ENCODE measurements at places on chromosomes 3 and 15.
A peak's percentile ranks its signal among the peaks of the same experiment; 100 is the strongest.

GRCh38 chr3:22634433-22634832 is 568.7 kb upstream of the UBE2E2 start:
- DNase-seq = no peak

DNA sequence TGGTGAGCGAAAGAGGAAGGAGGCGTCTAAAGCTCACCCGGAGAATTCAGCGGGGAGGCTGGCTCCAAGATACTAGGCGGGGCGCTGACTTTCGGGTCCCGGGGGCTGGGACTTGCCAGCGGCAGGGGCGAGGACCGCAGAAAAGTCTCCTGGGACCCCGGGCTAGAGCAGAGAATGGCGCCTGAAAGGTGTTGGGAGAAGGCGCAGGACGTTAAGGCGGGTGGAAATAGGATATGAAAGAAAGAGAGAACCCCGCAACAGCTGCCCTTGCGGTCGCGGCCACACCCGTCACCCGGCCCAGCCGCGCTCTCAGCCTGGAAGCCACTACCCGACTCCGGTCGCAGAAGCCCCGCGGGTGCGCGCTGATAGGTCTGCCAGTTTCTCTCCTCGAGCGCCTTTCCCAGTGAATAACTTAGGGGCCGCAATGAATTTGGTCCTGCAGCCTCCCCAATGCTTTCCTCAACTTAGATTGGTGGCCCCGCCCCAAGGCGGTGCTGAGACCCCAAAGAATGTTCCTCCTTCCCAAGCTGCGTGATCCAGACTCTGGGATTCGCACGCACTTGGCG is 604 bp downstream of the LTK start:
- DNase-seq = no peak

DNA sequence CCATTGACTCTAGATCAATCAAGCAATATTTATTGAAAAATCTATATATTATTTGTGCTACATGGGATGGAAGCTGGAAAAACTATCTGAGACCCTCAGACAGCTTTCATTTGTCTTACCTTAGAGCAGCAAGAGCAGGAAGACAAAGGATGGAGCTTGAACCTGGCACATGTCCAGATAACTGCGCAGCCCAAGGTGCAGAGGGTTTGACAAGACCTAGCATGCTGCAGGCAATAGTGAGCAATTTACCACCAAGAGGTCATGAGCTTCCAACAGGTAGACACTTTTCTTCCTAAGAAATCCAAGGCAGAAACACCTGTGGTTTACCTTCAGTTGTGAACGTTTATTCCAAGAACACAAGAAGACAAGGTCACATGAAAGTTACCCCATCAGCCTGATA is 214.7 kb upstream of the NECTIN3 start:
- DNase-seq = no peak

GRCh38 chr3:142981108-142981507 is 17.6 kb upstream of the PAQR9 start:
- DNase-seq = no peak

DNA sequence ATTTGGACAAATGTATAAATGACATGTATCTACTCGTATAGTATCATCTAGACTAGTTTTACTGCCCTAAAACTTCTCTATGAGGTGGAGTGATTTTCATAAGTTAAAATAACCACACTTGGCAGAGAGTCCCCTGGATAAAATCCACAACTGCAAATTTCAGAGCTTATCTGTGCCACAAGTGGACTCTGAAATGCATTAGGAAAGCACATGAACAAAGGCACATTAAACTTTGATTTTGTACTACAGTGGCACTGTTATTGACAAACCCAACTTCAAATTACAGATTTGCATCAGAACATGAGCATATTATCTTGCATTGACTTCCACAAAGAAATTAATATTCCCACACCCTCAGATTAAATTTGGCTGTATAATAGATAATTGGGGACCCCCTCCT is 58.1 kb upstream of the EIF5A2 start:
- DNase-seq = no peak

DNA sequence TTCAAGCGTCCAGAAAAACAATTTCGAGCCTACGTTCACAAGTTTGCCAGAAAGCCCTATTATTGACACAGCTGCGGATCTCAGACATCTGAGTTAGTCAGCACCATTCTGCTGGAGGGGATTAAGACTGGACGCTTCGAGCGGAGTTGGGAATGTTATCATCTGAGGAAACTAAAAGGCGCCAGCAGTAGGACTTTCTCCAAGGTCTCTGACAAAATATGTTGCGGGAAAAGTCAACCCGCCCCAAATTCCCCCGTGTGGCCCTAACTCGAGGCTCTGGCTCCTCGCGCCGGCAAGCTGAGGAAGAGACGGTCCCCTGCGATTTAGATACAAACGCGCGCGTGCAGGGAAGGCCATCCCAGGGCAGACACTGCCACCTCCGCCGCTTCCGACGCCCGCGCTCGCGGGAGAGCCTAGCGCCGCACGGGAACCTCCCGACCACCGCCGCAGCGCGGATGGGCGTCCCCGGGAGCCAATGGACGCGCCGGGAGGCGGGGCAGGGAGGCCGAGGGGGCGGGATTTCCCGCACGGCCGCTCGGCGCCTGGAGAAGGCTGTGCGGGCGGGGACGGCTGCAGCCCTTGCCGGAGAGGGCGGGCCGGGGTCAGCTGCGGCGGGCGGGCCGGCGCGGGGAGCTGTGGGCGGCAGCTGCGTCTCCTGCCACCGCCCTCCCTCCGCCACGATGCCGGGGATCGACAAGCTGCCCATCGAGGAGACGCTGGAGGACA is at the start of gene APPL1:
TSS of gene APPL1 (plus strand) at position 526 of the 726 bp plus-strand sequence. CDS start at position 681, 155 bp downstream.
- peak; percentile 88 for DNase-seq

DNA sequence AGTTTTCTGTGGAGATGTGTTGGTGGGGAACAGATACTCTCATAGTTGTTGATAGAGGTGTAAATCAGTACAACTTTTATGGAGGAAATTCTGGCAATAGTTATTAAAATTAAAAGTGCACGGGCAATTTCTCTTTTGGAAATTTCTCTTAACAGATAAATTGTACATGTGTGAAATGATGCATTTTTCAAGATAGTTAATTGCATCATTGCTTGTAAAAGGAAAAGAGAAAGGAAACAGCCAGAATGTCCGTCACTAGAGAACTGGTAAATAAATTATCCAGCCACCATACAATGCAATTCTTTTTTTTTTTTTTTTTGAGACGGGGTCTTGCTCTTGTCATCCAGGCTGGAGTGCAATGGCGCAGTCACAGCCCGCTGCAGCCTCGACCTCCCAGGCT is 14.2 kb downstream of the ZNF710 start:
- DNase-seq = no peak

GRCh38 chr3:70040386-70040785 is 40.9 kb downstream of the SAMMSON start:
- DNase-seq = no peak

DNA sequence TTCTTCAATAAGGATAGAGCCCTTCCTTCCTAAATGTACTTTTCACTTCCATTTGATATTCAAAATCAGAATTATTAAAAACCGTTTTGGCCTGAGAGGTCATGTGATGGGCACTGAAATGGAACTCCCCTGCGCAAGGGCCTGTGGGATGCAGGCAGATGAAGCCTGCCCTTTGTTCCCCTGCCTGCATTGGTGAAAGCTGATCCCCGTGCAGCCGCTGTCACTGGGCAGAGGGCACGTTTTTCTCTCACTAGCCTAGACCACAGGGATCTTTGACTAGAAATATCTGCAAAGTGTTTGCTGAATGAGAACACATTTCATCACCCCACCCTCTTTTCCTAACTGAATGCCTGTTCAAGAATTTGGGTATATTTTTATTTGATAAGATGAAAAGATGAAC is 74.9 kb downstream of the TIPARP start:
- no peak for DNase-seq

DNA sequence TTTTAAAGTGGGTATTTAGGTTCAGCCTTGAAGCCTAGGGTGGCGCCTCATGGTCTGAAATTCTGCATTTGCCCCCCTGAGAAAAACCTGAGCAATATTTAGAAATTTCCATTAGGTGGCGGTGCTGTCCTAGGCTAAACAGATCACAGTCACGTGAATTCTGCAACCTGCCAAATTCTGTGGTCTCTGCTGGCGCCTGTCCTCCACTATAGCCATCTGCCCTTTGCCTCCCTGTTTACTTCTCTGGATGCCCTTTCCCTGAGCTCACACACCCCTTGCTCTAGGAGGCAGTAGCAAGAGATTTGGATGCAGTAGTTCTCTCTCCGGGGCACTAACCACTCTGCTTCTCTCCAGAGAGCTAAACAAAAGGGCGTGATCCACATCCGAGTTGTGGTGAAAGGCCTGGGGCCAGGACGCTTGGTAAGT is 9.1 kb downstream of the MRPS11 start:
- peak; percentile 33 for DNase-seq

DNA sequence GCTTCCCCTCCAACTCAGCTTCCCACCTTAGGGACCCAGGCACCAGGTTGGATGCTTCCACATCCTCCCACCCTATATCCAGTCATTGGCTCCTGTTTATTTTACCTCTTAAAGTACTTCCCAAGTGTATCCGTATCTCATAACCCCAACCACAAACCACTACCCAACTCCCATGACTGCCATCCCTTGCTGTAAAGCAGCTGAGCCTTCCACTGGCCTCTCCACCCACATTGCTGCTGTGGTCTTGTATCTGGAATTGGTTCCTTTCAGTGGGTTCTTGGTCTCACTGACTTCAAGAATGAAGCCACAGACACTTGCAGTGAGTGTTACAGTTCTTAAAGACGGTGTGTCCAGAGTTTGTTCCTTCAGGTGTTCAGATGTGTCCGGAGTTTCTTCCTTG is 79.8 kb upstream of the HRH1 start:
- no peak for DNase-seq

DNA sequence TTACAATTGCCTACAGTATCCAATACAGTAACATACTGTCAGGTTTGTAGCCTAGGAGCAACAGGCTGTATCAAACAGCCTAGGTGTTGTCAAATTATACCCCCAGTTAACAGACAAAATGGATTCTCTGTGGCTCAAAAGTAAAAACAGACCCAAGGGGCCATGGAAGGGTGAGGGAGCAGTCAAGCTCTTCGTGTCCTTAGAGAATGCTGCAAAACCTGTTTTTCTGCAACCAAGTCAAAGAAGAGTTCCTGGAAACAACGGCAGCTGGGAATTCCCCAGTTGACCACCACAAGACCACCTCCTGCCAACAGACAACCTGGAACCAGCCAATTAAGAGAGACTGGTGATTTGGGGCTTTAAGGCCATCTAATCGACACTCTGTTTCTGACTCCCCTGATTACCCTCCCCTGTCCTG is 11.1 kb upstream of the THUMPD3 start:
- DNase-seq = no peak

- peak; percentile 18 for DNase-seq
Observed at GRCh38 chr3:12751571-12751970, 7.5 kb downstream of the TMEM40 start.

GRCh38 chr3:173214576-173214975 is 73.5 kb upstream of the SPATA16 start:
- DNase-seq = no peak

DNA sequence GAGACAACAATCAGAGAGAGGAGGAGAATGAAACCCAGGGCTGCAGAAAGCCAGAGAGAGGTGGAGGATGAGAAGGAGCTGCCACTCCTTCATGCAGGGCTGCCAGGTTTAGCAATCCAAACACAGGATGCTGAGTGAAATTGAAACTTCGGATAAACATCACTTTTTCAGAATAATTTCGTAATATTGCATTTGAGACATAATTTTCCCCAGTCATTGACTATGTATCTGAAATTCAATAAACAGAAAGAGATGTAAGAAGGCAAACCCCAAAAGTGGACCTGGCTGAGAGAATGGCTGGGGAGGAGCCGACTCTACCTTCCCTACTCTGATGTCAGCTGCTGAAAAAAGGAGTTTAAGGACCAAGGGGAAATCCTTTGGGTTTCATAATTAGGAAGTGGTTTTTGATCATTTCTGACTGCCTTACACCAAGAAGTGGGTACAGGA is 33.8 kb downstream of the SLC9A9 start:
- DNase-seq = no peak

DNA sequence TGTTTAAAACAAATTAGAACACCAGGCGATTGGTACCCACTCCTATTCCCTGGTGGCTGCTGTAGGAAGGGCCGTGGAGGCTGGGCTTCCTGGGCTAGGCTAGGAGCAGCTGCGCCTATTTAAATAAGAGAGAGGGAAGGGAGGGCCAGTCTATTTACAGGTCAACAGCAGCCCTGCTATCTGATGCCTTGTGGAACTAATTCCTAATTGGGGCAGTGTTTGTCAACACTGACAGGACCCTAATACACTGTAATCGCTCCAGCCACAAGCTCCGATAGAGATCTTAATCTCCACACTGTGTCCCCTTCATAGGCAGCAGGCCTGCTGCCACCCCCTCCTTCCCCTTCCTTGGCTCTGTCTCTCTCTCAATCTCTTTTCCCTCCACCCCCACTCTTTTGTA is 116.9 kb upstream of the SOX14 start:
- DNase-seq = no peak

- no peak for DNase-seq
Observed at GRCh38 chr3:126537730-126538281, 13.9 kb downstream of the CHST13 start.

- DNase-seq = no peak
Observed at GRCh38 chr3:30193625-30194044, 412.8 kb upstream of the TGFBR2 start.

DNA sequence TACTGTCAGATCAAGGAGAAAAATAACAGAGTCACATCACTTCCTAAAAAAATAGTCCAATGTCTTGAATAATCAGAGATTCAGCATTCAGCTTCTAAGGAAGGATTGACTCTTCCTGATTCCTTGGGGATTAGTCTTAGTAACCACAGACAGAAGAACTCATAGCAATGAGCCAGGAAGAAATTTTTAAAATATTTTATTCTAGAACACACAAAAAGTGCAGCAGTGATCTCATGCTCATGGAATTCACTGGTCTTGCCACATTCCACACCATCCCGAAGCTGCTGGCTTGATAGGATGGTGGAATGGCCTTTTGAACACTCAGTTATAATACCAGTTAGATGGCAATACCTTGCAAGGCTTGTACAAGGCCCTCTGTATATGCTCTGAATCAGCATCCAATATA is 43.0 kb upstream of the ABI3BP start:
- DNase-seq = peak; percentile 99

- DNase-seq = no peak
Observed at GRCh38 chr3:25036633-25037032, 391.4 kb upstream of the RARB start.

- no peak for DNase-seq
Observed at GRCh38 chr3:14569474-14570000, 29.4 kb upstream of the GRIP2 start.

- DNase-seq = no peak
Observed at GRCh38 chr3:196654735-196655090, 15.2 kb downstream of the NRROS start.

DNA sequence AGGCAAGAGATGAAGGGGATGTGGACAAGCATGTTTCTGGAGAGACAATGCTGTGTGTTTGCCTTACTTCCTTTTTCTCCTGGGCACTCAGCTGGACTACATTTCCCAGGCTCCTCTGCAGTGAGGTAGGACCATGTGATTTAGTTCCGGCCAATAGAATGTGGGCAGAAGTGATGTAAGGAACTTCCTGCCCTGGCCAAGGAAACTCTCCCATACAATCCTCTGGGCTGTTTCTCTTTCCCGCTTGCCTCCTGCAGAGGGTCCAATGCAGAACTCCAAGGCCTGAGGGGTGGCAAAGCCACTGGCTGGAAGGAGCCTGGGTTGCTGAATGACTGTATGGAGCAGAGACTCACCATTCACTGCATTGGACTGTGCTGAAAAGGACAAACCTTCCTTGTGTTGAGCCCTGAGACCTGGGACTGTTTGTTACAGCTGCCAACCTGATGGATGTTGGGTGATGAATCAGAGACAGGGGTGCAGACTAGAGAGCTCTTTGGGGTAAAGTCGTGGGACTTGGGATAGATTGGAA is 82.7 kb upstream of the SLC6A6 start:
- DNase-seq = peak; percentile 61

- no peak for DNase-seq
Observed at GRCh38 chr3:157065201-157065600, 94.7 kb downstream of the CCNL1 start.

Data from fibroblast of skin of right quadriceps (primary cell).